Stimulated activated CD4-positive, alpha-beta T cell treated with anti-CD3 and anti-CD28 coated beads, Interleukin-4, amount 100 ng/mL, for 1 hour (primary cell): ENCODE measurements at places on chromosomes 2 and 18.

- peak; percentile 68 for DNase-seq
Observed at GRCh38 chr2:86441882-86442641, 891 bp downstream of the KDM3A start.

- DNase-seq: no peak
Observed at GRCh38 chr2:234548695-234549420, 52.0 kb upstream of the ARL4C start.

DNA sequence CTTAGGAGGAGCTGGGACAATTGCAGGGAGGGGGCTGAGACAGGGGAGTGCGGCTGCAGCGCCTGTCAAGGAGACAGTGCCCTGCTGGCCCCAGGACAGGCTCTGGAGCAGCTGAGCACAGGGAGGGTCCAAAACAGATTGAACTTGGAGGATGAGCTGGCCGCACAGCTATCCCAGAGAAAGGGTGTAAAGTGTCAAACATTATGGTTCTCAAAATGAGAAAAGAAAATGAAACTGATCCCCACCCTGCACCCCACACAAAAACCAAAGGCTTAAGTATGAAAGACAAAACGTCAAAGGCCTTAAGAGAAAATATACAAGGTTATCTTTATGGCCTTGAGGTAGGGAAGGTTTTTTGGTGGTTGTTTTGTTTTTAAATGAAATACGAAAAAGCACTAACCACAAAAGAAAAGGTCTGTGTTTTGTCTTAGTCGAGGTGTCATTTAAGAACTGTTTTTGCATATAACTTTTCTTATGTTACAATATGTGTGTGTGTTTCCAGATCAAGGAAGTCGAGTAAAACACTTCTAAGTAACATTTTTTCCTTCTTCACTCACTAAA lies 111.8 kb downstream of the HDAC4 start:
- no peak for DNase-seq

GRCh38 chr2:215431778-215432758 lies 3.8 kb downstream of the FN1 start:
- no peak for DNase-seq

DNA sequence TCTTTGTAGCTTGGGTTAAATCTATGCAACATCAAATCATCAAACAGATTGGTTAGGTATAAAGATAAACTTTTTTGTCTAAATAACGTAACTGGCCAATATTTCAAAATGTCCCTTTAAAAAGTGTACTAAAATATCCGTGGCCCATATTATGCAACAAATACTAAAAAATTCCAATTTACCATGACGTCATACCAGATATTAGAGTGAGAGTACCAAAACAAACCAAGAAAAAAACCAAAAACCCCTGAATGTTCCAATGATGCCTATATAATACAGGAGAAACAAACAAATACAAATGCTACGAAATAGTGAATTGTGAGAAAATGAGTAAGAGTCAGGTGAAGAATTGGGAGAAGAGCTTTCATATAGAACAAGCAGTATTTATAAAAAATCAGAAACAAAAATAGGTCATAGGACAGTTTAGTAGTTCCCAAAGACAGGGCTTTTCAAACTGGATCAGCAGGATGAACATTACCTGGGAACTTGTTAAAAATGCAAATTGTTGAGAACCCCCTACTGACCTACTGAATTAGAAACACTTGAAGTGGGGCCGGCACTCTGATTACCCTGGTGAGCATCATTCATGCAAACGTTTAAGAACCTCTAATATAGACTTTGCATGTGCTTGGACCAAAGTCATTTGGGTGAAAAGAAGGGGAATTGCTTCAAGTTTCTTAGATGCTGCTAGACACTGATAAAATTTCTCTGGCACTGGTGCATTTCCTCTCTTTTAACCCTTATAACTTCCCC lies 753.7 kb downstream of the DSC3 start:
- DNase-seq: no peak

- DNase-seq: no peak
Observed at GRCh38 chr2:121722479-121722878, 14.2 kb downstream of the NIFK start.

DNA sequence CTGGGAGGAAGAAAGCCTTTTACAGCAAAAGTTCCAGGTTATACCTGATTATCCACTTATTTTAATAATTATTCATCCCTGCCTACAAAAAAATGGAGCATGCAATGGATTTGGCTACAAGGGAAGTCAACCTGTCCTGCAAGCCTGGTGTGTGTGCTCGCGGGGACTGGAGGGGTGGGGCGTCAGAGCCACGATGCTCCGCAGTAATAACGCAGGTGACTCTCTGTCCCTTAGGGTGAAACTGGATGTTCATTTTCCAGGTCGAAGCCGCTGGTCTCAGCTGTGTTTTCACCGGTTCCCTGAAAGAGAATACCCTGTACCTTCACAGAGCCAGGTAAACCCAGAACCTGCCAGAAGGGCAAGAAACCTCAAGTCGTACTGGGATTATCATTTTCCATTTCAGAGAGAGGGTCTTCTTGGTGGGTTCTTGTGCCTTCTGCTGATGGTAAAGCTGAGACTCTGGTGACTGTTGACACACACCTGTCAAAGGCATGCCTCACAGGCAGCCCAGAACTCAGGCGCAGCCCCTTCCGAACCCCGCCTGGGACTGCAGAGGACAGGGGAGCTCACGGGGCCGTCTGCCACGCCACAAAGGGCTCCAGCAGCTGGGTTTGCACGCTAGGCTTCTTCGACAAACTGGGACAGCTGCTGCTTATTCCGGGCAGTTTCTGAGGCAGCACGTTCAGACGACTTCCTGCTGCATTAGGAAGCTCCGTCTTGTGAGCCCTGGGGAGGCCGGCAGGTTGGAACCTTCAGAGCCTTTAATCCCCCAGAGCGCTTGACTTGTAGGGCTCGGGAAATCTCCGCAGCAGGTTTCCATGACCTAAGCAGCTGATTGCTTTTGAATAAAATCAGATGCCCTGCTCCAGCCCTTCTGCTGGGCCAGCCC lies 58.6 kb downstream of the KCNG2 start:
- DNase-seq: no peak

- no peak for DNase-seq
Observed at GRCh38 chr2:147388217-147388616, 456.6 kb upstream of the ACVR2A start.

DNA sequence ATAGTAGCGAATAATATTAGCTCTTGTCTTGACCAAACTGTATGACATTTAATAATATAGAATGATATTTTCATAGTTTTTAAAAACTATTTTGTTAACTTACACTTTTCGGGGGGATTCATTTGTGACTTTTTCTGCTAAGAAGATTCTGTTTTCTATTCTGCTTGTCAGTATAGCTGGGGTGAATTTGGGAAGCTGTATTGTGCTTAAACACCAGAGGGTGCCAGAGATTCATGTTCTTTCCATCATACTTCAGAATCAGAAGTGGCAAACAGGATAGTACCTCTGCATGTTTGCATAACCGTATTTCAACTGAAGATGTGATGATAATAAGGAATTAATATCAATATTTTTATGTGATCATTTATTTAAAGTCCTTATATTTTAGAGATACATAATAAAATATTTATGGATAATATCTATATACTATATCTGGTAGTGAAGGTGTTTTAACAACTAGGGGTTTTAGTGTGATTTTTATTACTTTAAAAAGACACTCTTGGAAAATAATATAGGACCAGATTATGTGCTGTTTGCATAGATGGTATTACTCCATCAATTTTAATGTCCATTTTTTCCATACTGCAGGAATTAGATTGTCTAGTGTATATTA lies 81.0 kb downstream of the TAF4B start:
- no peak for DNase-seq

GRCh38 chr2:200964498-200964897 lies 1.0 kb upstream of the ORC2 start:
- DNase-seq: no peak

DNA sequence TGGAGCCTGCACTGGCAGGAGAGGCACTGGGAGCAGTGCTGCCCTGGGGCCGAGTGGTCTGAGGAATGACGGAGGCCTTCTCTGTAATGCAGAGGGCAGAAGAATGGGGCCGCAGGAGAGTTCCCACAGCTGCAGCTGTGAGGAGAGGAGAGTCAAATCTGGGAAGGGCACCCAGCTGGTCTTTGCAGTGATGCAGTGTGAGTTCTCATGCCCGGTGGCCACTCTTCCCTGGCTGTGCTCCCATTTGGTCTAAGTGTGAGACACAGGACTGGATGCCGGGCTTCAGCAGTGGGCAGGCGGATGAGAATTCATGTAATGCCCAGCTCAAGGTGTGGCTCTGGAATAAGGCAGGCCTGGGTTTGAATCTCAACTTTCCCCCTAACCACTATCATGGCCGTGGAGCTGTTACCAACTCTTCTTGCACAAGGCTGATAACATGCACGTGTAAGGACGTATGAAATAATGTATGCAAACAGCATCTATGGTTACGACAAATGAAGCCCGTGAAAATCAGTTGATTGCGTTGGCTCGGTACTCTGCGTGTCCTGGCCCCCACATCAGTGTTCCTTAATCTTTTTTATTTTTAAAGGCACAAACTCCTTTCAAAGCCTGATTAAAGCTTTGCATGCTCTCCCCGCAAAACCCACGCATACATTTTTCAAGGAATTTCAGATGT lies 71.6 kb downstream of the ACKR3 start:
- no peak for DNase-seq

GRCh38 chr2:83022631-83023210 lies 1436.4 kb downstream of the SUCLG1 start:
- no peak for DNase-seq

GRCh38 chr2:96103187-96103601 lies 13.2 kb downstream of the ADRA2B start:
- DNase-seq: no peak

- no peak for DNase-seq
Observed at GRCh38 chr18:55337908-55338521, 250.0 kb downstream of the TCF4 start.

DNA sequence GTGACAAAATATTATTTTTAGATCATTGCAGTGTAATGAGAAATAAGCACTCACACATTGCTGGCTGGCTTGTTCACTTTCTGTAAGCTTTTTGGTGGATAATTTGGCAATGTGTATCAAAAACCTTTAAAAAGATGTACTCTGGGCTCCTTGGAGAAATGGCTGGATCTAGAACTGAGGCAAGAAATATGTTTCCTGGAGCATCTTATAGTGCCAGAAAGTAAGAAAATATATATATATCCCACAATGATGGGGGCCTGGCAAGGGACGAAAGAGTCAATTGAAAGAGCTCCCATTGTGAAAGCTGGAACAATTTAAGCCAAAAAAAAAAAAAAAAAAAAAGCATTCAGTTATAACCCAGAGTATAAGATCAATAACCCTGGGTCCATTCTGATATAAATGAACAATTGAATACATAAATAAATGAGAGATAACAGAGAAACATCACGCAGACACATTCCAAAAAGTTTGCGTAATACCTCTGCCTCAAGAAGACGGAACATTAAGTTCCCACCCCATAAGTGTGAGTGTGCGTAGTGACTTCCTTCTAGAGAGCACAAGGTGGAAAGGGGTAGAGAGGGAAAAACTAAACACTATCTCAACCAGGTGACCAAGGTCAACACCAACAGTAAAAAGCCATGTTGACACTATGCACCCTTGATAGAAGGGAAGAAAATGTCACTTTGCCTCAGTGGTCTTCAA lies 77.5 kb downstream of the BIN1 start:
- DNase-seq: no peak

- DNase-seq: no peak
Observed at GRCh38 chr2:181128199-181128598, 147.8 kb downstream of the UBE2E3 start.

DNA sequence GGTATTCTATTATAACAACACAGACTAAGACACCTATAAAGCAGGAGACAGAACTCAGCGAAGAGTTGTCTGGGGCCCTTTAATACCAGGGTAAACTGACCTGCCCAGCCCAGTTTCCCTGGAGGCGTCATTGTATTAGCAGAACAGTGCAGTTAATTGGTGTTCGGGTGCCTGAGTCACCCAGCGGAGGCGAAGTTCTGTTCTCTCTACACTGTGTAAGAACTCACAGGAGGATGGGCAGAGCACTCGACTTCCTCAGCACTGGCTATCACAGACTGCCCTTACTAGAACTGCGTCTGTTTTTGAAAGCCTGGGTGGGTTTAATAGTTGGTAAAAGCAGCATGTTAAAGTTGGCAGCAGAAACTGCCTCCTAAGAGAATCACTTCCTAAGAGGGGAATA lies 106.5 kb upstream of the ATP8B1 start:
- no peak for DNase-seq

DNA sequence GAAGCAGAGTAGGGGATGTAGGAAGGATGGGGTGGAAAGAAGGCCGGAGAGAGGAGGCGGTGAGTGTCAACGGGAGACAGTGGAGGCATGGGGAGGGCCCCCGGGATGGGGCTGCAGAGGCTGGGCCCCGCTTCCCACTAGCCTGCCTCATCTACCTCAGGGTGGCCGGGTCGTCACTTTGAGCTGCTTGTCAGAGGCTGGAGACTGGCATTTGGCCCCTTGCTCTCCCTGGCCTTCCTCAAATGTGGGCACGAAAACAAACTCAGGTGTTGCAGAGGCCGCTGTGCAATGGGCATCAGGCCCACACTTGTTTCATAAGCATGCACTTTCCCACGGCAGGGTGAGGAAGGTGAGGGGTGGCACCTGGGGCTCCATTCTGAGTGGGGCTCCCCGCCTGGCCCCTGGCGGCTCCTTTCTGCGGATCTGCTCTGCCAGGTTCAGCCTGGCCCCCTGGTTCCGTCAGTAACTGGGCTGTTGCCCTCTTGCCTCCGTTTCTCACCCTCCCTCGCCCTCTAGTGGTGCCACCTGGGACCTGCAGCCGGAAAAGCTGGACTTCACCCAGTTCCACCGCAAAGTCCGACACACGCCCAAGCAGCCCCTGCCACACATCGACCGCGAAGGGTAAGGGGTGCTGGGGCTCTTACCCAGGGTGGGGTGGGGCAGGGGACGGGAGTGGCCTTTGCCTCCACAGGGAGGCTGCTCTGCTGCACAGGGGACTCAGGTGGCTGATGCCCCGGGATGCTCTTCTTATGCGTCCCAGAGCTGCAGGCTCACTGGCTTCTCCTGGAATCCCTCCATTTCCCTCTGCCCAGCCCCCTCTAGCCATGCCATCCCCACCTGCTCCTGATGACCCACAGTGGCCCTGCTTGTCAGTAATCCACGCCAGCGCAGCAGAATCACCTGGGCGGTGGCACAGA lies 125.4 kb downstream of the CTIF start:
- peak; percentile 52 for DNase-seq

GRCh38 chr2:133642791-133643191 lies 74.5 kb upstream of the NCKAP5 start:
- no peak for DNase-seq

DNA sequence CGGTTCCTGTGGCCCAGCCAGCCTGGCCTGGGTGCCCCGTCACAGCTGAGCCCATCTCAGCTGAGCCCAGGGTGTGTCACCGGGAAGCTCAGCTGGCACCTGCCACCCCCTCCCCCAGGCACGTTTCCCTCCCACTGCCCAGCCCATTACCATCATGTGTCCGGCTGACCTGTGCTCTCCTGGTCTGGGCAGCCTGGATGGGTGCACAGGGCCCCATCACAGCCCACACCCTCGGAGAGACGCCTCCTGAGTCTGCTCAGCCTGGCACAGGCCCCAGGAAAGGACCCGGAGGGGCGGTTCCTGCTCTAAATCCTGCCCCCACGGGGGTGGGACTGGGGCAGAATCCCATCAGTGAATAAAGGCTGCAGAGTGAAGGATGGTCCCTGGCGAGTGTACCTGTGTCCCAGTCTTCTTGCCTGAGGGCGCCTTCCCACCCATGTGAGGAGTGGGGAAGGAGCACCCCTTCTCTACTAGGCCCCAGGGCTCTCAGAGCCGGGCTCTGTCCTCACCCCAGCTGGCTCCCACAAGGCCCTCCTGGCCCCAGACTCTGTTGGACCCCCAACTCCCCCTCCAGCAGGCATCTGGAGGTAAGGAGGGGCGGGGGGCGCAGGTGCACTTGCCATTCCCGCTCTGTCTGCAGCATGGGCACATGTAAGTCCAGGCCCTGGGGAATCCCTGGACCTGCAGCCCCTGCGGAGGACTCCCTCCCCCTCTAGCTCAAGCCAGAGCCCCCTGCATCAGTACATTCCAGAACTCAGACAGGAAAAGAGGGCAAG lies 21.2 kb downstream of the GPC1 start:
- DNase-seq: no peak
